ENCODE measurements at places on chromosomes 2 and 18.

DNA sequence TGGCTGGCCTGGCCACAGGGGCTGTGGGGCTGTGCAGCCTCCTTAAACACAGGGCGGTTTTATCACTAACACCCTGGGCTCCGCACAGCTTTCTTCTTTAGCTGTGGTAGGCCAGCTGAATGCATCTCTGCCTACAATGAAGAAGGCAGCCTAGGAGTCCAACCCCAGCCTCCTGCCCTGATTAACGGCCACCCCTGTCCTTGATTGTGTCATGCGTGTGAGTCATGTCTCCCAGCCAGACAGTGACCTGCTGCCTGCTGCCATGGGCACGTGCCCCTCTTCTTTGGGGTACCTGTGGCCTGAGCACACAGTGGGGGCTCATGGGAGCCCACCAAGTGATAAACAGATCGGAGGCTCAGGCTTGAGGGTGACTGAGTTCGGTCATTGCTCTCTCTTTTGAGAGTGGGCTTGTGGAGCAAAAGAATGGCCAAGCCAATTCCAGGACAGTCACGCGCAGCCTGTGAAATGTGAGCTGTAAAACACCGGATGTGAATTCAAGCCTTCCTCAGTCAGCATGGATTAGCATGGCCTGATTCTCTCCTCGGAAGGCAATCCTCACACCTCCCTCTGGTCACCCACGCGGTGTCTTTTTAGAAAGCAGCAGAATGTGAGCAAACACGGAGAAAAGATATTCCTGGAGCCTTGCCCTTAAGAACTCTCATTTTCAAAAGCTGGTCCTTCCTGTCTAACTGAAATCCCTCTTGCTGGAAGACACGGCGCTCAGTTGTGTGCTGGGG, 144.1 kb downstream of the CELF4 start:
- DNase-seq = no peak

DNA sequence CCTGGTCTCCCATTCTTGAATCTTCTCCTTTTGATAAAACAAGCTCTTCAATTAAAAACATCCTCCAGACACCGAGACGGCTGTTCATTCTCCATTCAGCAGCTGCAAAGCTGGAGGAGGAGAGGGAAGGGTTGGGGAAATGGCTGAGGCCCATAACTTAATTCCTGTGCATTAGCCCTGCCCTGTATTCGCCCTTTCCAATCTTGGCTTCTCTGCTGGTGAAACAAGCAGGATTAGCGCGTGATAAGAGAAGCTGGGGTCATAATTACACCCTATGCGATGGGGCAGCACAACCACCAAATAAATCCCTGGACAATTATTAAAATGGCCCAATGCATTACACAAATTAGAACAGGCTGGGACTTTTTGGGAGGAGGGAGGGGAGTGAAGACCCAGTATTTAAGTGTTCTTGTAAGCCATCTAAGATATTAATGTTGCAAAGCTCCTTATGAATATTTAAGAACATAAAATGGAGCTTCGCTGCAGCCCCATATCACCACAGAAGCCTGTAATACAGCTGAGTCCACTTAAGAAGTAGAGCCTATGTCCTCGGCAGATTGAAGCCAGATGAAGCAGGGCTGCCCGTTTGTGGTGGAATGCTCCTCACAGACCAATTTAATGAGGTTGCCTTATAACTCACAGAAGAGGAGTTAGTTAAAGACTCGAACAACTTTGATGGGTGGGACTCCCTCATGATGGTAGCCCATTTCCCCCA, 176.6 kb upstream of the SKOR2 start:
- DNase-seq = no peak

- DNase-seq = peak; percentile 51
Measured at GRCh38 chr18:23585007-23585871, 1.1 kb downstream of the NPC1 start.

GRCh38 chr2:127552336-127552735, 16.9 kb downstream of the MYO7B start:
- no peak for DNase-seq

- DNase-seq = no peak
Measured at GRCh38 chr2:45274250-45274926, 265.1 kb upstream of the SIX2 start.

DNA sequence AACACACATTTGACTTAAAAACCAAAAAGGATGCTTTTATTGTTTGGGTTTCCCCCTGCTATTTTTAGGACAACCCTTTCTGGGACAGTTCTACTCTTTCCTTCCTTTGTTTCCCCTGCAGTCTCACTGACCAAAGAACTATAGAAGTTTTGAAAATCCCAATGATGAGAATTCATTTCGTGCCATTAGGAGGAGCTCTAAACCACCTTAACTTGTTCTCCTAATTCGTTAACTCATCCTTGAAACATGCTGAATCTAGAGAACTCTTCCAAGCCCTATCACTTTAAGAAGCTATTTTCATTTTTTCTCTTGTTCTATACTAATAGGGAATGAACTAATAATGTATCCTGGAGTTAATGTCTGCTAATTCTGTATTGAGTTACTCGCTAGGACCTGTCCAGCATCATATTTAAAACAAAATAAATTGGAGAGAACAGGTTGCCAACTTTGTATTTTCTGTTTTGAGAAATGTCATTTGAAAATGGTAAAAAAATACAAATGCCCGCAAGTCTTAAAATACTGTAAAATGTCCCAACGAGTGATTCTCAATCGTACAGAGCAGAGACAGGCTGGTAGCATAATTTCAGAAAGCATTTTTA, 62.9 kb downstream of the AFTPH start:
- no peak for DNase-seq

DNA sequence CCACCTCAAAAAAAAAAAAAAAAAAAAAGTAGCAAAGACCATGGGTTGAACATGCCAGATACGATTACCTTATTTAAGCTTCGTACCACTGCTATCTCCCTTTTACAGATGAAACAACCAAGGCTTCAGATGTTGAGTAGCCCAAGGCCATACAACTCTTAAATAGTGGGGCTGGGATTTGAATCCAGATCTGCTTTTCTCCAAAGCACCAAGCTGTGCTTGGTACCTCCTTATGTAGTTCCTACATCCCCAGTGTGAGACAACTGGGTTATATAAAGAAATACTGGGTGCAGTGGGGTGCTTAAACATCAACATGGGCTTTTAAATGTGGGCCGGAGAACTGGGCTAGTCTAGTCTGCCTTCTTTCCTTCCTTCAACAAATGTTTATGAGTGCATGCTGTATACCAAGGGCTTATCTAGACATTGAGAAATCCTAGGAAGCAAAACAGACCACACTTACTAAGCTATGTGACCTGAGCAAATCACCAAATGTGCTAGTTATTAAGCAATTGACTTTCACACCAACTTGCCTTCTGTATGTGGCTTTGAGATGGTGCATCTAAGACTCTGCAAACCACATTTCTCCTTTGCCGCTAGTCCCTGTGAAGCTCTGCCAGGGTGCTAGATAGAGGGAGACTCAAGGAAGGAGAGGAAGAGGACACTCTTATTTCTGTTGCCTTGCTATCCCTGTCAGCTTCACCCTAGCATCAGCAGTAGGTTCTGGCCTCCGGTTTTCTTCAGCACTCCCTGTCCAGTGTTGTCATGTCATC, 206.8 kb upstream of the FBXO11 start:
- DNase-seq = no peak

DNA sequence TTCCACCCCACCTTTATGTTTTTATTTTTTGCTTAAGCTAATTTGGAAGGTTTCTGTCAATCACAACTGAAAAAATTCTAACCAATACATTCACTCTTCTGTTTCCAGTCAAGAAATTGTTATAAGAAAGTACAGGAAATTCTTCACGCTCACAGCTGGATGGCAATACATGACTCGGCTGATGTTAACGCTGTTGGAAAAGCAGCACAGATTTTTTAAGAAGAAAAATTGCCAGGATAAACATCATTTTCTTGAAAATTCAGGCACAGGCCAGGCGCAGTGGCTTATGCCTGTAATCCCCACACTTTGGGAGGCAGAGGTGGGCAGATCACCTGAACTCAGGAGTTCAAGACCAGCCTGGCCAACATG, 46.1 kb downstream of the STPG4 start:
- no peak for DNase-seq
